ENCODE measurements at places on chromosomes 6 and 20. TPM values are rescaled to one million over a fixed set of nuclear protein-coding genes. Genes with fewer than 3 reads are reported as not detected.

Gene KIAA1755
- 0.13 TPM for total RNA-seq

Gene HLA-DRB1
- total RNA-seq, result not detected

Gene RBPJL
- not detected for total RNA-seq

Gene SLC17A1
- not detected for total RNA-seq

Gene EPHA7
- 0.18 TPM for total RNA-seq

Gene PNLDC1
- total RNA-seq, result not detected

Gene NKX2-2
- not detected for total RNA-seq

Gene PI16
- not detected for total RNA-seq

Gene CD2AP
- 13.4 TPM for total RNA-seq

Measured in A549 treated with GW870086 at 1 μM for 4 hours (cell line).